ENCODE measurements at places on chromosomes 2 and 18.
A peak's percentile ranks its signal among the peaks of the same experiment; 100 is the strongest.

GRCh38 chr2:25063876-25064660 is 22.2 kb downstream of the EFR3B start:
- peak; percentile 15 for DNase-seq

GRCh38 chr2:85064927-85065577 is 68.1 kb upstream of the TCF7L1 start:
- no peak for DNase-seq

- no peak for DNase-seq
These were observed 64.1 kb downstream of the TRAPPC12 start for GRCh38 chr2:3443506-3444084.

DNA sequence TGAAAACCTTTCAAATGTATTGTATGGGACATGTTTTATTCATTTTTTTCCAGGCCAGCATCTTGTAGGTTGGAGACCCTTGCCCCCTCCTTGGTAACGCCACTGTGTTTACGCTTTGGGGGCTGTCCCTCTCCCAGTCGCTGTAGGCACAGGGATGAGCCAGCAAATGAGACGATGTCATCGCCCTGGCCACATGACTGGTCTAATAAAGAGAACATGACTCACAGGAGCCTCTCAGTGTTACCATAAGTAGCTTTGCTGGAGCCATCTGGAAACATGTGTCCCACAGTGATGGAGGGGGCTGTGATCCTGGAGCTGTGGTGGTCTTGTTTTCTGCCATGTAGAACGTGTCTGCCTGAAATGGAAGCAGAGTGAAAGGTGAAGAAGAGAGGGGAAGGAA is 78.9 kb downstream of the CD8B2 start:
- peak; percentile 11 for DNase-seq

GRCh38 chr2:234603619-234604018 is 106.7 kb upstream of the ARL4C start:
- DNase-seq = no peak

GRCh38 chr2:20223407-20224163 is 1.3 kb downstream of the SDC1 start:
- peak; percentile 40 for DNase-seq

DNA sequence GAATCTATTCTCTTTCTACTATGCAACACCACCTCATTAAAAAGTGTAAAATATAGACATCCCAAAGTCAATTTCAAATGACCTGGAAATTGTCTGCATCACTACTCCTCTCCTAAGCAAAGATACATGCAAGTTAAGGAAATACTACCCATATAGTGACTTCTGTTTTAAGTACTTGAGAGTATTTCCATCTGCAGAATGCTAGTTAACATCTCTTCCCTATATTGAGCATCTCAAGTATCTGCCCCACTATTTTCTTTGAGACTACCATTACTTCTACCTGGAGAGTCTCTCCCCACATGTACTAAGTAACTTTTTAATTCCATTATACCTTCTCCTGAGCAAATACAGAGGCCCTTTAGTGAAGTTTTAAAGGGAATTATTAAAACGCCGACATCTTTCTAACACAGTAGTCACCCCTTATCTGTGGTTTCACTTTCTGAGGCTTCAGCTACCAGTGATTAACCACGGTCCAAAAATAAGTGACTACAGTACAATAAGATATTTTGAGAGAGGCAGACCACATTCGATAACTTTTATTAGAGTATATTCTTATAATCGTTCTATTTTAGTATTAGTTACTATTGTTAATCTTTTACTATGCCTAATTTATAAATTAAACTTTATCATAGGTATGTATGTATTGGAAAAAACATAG is 21.8 kb downstream of the CWC22 start:
- no peak for DNase-seq

DNA sequence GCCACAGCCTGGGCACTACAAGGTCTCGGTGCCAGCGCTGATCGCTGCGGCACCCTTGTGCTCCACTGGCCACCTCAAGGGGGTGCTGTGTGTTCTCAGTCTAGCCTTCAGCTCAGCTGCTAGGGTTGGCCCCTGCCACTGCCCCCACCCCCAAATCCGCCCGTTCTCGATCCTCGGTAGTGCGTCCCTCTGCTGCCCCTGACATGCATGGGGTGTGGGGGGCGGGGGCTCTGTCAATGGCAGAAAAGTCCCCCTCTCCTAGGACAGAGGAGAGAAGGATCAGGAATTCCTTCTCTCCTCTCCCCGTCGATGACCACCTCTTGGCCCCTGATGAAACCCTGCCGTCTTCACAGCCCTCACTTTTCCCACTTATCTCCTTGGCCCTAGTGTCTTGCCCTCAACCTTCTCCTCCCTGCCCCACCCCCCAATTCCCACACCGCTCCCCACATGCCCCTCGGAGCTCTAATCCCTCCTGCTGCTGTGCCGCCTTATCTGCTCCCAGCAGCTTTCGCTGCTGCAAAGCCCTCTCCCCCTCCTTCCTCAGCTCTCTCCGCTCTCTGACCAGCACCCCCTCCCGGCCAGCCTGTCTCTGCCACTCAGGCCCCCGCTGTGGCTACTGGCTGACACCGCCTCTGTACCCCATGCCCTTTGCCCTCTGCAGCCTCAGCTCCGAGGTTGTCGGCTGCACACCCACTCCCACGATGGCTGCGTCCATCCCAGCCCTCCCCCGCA is 4.3 kb upstream of the ASIC4 start:
- peak; percentile 48 for DNase-seq

DNA sequence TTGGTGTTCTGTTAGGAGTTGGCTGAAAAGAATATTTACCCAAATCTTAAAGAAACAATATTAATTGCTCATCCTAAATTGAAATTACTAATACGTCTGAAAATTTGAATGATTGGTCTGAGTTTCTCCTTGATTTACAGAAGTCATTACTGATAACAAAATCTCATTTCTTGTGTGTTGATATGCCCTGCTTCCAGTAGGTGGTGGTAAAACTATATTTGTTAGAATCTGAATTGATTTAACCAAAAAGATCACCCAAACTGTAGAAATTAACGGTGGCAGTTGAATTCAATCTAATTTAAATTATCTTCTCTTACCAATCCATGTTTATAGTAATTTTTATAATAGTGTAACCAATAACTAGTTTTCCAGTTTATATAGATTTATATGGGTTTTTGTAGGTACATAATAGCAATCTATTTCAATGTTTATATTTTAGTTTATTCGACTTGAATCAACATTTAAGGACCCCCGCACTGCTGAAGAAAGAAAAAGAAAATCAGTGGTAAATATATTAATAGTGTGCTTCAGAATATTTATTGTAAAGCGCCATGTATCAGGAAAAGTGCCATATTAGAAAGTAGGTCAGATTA is 38.3 kb downstream of the PAPOLG start:
- peak; percentile 18 for DNase-seq

- DNase-seq = no peak
These were observed 28.4 kb downstream of the ITGA4 start for GRCh38 chr2:181485638-181485946.

- no peak for DNase-seq
These were observed 339.0 kb upstream of the MEIS1 start for GRCh38 chr2:66095820-66096345.

- DNase-seq = no peak
These were observed 93.9 kb upstream of the RAB12 start for GRCh38 chr18:8515142-8515865.

- no peak for DNase-seq
These were observed 427.5 kb upstream of the TRIB2 start for GRCh38 chr2:12289120-12289802.

DNA sequence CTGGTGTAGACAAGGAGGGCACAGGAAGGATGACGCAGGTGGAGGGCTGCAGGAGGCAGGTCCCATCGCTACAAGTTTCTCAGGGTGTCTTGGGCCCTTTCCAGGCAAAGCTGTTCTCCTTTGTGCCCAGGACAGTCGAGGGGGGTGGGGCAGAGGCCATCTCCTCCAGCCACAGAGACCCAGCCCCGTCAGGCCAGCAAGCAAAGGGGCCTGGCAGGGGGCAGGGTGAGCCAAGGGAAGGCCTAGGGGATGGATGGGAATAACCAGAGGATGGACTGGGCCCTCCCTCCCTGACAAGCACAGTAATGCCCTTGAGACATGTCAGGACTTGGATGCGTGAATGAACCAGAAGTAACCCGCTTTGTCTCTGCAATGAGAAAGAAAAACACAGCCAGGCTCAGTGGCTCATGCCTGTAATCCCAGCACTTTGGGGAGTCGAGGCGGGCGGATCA is 6.3 kb downstream of the TCF23 start:
- no peak for DNase-seq

DNA sequence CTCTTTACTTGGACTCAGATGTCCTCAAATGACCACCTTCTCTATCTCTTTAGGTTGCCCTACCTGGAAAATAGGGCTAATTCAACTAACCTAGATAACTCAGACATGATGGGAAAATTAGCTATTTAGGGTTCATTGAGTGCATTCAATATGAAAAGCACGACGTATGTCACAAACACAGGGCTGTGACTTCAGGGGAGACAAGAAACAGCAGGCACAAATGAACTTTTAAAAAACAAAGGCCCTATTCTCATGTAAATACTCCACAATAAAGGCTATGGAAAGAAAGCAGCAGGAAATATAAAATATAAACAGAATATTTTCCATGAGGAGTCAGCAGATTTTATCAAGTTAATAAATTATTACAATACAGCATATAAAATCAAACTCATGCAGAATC is 97.8 kb downstream of the SS18 start:
- DNase-seq = no peak

DNA sequence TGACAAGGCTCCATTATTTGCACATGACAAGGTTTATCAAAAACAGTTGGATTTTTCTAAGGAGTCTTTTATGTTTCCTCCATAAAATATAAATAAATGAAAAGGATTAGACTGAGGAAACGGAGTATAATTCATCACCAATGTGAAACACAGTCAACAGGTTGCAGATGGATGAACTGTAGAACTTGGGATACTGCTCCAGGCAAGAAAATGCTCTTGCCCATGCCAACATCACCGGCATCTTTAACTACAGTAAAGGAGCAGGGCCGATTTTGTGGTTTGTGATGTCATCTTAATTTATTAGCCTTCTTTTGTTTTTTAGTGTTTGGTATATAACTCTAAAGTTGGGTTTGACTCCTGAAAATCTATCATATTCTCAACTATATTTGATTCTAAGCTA is 577.3 kb downstream of the EPHA4 start:
- DNase-seq = no peak

GRCh38 chr2:104200533-104201168 is 653.3 kb upstream of the POU3F3 start:
- DNase-seq = no peak

DNA sequence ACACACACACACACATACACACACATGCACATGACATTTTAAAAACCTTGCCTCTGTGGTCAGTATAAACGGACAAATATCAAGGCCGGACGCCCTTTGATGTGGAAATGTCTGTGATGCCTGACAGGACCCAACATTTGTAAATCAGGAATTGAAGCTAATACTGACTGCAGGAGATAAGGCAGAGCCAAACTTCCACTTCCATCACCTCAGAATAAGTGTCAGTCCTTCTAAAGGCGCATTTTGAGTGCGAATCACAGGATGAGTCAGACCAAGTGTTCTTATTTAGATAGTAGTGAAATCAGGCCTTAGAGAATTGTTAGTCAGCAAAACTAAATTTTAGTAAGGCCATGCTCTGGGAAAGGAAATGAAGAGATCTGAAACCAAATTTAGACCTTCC is 211.7 kb upstream of the LRATD1 start:
- peak; percentile 85 for DNase-seq

DNA sequence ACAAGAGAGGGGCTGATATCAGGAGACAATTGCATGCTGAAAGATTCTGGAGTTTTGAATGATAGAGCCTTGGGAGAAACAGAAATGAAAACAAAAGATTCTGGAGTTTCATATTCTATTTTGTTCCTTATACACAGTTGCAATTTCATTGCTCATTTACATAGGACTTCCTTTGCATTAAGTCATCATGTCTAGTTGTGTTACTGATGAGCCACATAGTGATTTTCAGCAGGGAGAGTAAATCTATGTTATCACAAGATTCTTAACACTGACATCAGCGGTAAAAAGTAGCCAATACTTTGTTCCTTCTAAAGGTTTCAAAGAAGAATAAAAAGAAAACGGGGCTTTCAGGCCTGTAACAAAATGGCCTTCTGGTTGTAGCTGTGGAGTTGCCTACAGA is 7.1 kb downstream of the ADAM17 start:
- DNase-seq = peak; percentile 38

DNA sequence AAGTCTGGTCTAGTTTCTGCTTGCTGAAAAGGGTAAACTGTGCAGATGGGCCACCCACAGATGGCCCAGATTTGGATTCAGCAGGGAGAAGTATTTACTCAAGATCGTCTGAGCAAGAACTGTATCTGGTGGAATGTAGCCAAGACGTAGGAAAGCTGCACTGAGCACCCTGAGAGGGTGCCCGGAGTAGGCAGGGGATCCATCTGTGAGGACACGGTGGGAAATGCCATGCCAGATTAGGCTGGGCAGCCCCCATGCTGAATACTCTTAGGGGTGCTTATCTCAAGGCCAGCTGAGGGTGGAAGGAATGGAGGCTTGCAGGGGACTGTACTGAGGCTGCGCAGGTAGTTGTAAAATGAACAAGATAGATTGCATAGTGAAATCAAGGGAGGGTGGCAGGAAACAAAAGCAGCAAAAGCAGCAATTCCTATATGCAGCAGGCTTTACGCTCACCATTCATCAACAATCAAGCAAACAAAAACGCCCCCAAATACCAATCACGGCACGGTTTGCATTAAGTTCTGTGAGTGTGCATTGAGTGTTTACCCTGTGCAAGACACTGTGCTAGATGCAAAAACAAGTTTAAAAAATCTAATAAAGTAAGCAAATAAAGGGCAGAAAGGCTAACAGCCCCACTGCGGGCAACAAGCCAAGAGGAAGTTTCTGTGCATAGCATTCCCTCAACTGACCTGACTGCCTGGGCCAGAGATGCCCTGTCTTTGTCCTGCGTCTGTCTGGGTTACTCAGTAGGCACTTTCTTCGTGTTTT is 32.2 kb upstream of the LPIN2 start:
- no peak for DNase-seq

- DNase-seq = no peak
These were observed 40.7 kb downstream of the SLC66A2 start for GRCh38 chr18:79910563-79911343.

DNA sequence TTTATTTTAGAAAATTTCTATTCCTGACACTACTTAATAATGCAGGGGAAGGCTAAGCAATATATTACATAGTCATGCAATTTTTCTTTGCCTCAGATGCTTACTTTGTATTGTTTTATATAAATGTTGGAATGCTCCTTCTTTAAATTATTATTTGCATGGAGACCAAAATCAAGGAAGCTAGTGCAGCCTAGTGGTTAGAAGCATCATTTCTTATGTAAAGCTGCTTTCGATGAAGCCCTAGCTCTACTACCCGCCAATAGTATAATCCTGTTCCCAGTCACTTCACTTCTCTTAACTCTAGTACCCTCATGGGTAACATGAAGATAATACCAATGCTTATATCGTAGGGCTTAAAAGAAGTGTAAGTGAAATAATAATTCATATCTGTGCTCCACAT is 198.9 kb downstream of the LRATD1 start:
- DNase-seq = peak; percentile 4

All from fibroblast of skin of right biceps (primary cell).